Hippocampal formation (tissue), 2 donors: ENCODE measurements at places on chromosomes 4 and X.

GRCh38 chr4:110309675-110310074 is 111.3 kb upstream of the ELOVL6 start:
- DNase-seq = no peak

- no peak for DNase-seq
Measured at GRCh38 chrX:149949743-149950436, 11.6 kb upstream of the EOLA2 start.

GRCh38 chr4:112973750-112974251 is 75.7 kb upstream of the ANK2 start:
- no peak for DNase-seq

GRCh38 chrX:110646386-110646785 is 149.2 kb downstream of the CHRDL1 start:
- no peak for DNase-seq

GRCh38 chrX:112877771-112878173 is 37.1 kb upstream of the AMOT start:
- no peak for DNase-seq

DNA sequence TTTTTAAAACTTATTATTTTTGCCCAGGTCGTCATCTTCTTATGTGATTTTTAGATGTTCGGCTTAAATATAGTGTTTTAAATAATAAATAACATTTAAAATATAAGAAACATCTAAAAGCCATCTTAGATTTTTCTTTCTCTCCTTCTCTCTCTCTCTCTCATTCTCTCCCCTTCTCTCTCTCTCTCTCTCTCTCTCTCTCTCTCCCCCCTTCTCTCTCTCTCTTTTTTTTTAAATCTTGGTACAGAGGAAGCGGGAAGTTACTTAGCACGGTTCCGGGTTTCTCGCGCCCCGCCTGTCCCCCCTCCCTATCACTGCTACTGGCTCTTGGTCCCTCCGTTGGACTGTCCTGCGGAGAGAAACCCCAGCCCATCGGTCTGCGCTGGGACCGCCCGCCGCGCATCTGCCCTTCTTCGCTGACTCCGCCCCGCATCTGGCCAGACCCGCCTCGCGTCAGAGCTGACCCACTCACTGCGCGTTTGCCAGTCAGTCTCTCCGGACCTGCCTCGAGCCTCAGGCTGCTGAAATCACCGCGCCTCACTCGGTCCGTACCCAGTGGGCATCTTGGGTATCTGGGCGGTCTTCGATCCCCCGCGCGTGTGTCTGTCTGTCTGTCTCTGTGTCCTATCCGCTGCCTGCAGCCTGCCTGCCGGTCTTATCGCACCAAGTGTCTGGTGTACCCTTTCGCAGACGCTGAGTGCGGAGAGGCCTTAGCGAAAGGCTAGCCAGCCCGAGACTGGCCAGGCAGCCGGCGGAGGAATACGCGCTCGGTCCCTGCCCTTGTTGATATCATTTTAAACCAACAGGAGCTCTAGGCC is at the start of gene PABPC5:
TSS of gene PABPC5 (plus strand) at position 489 of the 818 bp plus-strand sequence. CDS start 739 bp downstream, outside the sequence.
- peak; percentile 53 for DNase-seq

GRCh38 chr4:54819034-54819433 is 161.3 kb downstream of the KIT start:
- no peak for DNase-seq

DNA sequence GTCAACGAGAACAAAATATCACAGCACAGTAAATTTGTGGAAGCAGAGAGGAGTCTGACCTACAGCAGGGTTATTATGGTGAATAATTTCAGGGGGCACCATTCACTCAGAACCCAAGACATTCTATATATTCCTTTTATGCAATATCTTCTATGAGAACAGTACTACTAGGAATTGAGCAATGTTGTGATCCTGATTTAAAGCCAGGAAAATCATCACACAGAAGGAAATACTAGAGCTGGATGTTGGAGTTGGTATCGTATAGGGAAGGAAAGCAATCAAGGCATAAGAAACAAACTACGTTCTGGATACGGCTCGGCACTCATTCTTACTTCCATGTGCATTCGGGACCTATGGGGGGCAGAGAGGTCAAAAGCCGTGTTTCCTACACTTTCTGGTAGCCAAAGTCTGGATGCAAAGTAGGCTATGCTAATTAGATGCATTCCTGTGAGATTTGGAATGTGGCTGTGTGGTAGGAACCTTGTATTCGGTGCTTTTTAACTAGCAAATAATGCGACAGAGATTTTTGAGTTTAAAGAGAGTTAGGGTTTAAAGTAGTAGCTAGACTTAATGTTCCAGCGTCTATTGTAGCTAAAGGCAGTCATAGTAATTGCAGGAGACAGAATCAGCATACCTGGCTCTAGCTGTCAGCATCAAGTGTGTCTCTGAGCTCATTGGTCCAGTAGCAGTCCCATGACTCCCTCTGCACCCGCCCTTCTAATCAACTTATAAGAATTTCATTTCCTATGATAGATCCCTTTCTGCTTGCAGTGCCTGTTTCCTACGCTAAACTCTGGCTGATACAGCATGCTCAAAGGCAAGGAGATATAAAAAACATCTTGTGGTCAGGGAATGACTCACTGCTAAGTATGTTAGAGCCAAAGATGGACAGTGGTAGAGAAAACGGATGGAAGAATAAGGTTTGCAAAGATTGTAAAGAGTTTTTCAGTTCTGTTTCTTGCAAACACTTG is 43.3 kb upstream of the PDGFC start:
- DNase-seq = no peak

GRCh38 chrX:23888887-23889501 is 18.7 kb downstream of the APOO start:
- no peak for DNase-seq

DNA sequence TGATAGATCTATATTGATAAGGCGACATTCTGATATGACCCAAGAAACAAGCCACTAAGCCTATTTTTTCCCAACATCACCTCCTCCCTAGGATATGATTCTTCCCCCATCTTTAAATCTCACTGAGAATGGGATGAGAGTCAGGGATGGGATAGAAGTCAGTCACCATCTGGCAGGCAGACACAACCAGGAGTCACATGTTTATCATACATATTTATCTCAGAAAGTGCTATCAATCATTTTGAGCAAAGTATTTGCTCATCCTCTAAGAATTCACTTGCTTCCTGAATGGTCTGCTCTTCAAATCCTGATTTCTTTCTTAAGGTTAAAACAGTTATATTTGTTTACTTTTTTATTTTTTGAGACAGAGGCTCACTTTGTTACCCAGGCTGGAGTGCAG is 20.3 kb downstream of the DNAAF6 start:
- DNase-seq = no peak

GRCh38 chr4:56909086-56909894 is 1.6 kb downstream of the REST start:
- DNase-seq = peak; percentile 47

DNA sequence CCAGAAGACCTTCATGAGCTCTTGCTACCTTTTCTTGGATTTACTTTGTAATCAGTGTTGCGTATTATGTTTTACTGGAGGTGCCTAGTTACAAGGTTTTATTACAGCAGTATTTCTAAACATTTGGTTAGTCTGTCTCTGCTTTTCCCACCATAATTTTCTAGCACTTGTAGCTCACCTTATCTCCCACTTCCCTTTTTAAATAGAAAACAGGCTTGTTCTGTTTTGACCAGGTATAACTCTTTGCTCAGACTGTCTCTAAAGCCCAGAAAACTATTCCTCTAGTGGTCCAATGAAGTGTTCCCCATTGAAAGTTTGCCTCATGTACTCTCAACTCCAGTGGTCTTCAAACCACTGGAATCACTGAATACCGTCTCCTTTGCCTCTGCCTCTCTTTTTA is 43.9 kb downstream of the AFF1 start:
- DNase-seq = no peak

DNA sequence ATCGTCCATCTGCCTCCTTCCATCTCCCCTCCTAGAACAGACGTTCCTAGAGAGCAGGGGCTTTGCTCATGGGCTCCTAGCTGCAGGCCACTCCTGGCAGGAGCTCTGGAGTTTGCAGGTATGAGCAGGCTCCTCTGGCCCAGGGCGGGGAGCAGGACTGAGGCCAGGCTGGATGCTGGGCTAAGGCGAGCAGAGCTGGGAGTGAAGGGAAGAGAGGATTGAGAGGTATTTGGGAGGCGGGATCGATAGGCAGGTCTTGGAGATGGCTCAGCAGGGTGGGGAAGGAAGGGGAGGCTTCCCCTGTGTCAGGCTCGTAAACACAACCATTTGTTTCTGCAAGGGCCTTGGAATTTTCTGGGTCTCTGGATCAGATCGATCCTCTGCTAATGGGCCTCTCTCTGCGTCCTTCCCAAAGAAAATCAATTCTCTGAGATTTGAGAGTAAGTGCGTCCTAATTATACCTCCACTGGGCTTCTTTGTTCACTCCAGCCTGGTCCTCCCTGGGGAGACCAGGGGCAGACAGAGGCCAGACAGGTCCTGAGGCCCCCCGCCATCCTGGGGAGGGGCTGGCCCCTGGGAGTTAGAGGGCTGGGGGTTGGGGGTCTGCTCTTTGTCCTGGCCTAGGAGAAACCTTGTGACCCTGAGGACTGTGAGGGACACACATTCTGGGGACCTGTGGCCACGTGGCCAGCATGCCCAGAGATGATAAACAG is 94.8 kb upstream of the PSAPL1 start:
- DNase-seq = no peak
